ENCODE measurements at places on chromosomes 1 and 21. TPM values are rescaled to one million over a fixed set of nuclear protein-coding genes. Genes with fewer than 3 reads are reported as not detected.

CNTN2 gene
- 0.72 TPM for total RNA-seq

RXRG gene
- 1.8 TPM for total RNA-seq

SEC16B gene
- 1.7 TPM for total RNA-seq

TIAM1 gene
- 81.5 TPM for total RNA-seq

OR6K3 gene
- total RNA-seq, result not detected

DNA sequence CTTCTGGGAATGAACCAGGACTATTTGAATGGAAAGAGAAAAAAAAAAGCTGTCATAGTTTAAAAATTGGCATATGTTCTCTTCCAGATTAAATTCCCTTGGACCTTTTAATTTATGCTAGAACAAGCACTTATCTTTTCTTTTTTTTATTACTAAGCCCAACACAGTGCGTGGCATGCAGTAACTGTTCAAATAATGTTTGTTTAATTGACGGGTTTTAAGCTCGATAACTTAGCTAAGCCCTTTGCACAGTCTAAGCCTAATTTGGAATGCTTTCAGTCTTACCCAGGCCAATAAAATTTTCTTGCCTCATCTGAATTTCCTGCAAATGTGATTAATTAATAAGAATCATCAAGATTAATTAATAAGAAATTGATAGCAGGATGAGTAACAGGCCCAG is 39.3 kb upstream of the EDEM3 start:
- H3K4me1 ChIP-seq, result peaks cover 17% of the 10 kb centered on the region
- no peak overlapping the region for H3K4me3 ChIP-seq
- H3K27ac ChIP-seq, result no peak overlapping the region
- no peaks in the 10 kb centered on the region for H3K27me3 ChIP-seq
- DNase-seq, result no peak

- peak; percentile 9 for DNase-seq
- peak overlapping the region; percentile 2 for H3K4me3 ChIP-seq
- no peaks in the 10 kb centered on the region for H3K36me3 ChIP-seq
- no peaks in the 10 kb centered on the region for H3K27me3 ChIP-seq
These were observed 29.3 kb downstream of the ATF3 start for GRCh38 chr1:212637902-212638301.

DNA sequence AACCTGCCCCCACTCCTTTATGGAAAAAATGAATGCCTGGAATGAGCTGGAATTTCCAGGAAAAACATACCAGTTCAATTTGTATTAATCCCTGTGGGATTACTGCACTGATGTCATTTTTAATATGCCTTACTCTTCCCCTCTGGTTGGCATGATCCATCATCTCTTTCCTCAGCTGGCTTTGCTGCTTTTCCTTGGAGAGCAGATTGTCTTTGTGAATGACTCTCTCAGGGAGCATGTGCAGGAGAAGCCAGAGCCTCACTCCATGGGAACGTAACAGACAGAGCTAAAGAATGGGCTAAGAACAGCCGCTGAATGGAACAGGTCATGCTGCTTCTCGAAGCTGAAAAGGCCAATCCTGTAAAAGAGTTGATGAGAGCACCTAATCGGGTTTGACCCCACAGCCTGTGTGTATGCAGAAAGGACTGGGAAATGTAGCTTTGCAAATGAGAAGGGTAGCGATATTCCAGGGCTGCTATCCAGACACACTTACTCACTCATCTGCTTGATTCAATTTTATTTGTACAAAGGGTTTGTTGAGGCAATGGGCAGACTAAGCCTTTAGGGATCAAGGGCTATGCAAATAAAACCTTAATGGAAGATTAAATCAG is 20.7 kb downstream of the PHC2 start:
- H3K4me1 ChIP-seq, result no peaks in the 10 kb centered on the region
- H3K27ac ChIP-seq, result no peak overlapping the region
- H3K27me3 ChIP-seq, result no peaks in the 10 kb centered on the region
- DNase-seq, result no peak

Data from suprapubic skin (tissue), 4 donors.